Foreskin keratinocyte (primary cell): ENCODE measurements at places on chromosomes 1 and 21. TPM values are rescaled to one million over a fixed set of nuclear protein-coding genes. Genes with fewer than 3 reads are reported as not detected.

Gene SLC45A1
- total RNA-seq = 0.42 and 0.61 TPM in 2 replicates

Gene ADCY10
- total RNA-seq = 0.14 TPM in 1 of 2 replicates, not detected in the other

Gene TMPRSS15
- not detected in 2 replicates for total RNA-seq

Gene CGN
- 3.6 and 4.2 TPM in 2 replicates for total RNA-seq

Gene PTGFRN
- total RNA-seq = 171 and 183 TPM in 2 replicates
